ENCODE measurements at places on chromosomes 13 and 19.
A peak's percentile ranks its signal among the peaks of the same experiment; 100 is the strongest.

DNA sequence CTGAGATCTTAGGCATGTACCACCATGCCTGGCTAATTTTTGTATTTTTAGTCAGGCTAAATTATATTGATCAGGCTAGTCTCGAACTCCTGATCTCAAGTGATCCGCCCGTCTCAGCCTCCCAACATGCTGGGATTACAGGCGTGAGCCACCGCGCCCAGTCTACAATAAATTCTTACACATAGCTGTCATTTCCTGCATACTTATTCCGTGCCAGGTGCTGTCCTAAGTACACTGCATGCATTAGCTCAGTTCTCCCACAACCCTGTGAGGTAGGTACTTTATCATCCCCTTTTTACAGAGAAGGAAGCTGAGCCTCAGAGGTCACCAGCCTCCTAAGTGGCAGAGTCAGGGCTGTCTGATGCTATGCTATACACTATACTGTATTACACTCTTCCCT lies 7.2 kb upstream of the RHPN2 start:
- DNase-seq: no peak

GRCh38 chr13:113449693-113450347 lies 3.5 kb downstream of the ADPRHL1 start:
- no peak for DNase-seq

GRCh38 chr19:38492181-38492813 lies 58.8 kb downstream of the RYR1 start:
- no peak for DNase-seq

DNA sequence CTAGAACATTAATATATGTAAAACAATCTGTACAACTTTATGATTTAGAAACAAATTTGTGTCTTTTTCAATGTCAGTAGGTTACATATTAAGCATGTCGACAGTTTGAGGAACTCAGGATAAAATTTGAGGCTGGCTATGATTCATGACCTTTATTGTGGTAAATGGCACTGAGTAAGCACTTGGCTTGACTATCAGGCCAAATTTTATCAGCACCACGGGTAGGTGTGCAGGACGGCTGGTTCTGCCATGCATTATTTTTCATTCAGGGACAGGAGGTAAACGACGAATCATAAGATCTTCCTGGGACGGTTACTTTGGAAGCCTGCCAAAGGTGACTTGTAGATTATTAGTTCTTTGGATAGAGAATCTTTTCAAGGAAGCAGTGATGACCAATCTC lies 19.9 kb upstream of the CYP4F8 start:
- no peak for DNase-seq

DNA sequence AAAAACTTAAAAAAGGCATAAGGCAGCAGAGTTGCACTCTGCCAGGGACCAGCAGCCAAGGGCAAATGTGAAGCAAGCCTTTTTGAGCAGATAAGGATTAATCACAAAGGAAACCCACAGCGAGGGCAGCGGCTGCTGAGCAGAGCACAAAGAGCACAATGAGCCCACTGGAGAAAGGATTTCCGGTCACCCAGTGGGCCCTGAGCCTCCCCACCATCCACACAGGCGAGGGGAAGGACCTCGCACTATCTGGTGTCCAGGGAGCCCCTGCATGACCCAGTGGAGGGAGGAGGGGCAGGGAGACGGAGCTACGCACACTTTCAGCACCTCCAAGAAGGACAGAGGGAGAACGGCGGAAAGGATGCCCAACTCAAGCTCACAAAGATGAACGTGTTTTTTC lies 40.0 kb downstream of the COL4A1 start:
- DNase-seq: no peak

- DNase-seq: no peak
Measured at GRCh38 chr19:11373166-11373884, 1.1 kb upstream of the SWSAP1 start.

DNA sequence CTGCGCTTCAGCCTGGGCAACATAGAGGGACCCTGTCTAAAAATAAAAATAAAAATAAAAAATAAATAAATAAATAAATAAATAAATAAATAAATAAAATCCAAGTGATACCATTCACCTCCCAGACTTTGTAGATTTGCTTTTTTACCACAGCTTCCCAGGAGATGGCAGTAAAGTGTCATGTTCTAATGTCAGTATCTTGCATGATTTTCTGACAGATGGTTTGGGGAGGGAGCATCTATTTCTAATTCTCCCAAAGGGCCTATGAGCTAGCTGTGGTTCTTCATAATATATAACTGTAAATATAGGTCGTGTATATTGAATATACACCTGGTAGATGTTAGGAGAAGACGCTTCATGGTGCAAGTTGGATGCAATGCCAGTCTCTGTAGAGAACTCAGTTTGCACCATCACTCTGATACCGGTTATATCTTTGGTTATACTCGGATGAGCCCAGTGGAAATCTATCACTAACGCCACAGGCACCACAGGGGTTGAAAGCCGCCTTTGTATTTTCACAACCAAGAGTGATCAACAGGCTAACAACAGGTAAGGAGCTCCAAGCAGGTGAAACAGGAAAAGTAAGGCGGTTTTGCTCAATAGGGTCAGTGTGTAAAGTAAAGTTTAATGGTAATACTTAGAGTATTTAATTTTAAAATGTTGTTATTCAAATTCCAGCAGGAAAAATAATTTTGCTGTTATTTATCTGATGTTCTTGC lies 13.9 kb downstream of the APLP1 start:
- DNase-seq: no peak

DNA sequence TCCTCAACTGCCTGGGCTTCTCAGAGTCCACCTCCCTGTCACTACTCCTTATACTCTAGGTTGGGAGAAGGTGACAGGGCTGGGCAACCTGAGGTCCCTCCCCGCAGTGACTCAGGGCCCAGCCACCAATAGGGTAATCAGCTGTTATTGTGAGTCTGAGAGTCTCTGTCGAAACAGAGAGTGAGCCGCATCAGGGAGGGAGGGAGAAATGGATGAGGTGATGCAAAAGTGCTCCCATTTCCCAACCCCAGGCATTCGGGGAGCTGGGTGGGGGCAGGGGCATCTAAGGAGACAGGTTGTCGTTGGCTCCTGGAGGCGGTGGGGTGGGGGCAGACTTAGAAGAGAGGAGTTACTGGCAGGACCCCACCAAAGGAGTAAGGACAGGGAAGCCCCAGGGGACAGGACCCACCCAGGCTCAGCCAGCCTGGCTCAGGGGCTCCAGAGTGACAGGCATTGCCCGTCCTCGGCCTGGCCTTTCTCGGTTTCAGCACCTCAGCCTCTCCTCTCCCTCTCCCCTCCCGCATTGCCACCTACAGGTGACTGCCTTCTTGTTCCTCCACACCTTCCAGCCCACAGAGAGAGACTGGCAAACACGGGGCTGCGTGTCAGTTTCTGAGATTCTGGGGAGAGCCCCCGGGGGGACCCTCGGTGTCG lies at the start of gene DMKN:
TSS of gene DMKN (minus strand) at position 22 of the 654 bp plus-strand sequence. CDS start 174 bp downstream, outside the sequence.
- DNase-seq: no peak

DNA sequence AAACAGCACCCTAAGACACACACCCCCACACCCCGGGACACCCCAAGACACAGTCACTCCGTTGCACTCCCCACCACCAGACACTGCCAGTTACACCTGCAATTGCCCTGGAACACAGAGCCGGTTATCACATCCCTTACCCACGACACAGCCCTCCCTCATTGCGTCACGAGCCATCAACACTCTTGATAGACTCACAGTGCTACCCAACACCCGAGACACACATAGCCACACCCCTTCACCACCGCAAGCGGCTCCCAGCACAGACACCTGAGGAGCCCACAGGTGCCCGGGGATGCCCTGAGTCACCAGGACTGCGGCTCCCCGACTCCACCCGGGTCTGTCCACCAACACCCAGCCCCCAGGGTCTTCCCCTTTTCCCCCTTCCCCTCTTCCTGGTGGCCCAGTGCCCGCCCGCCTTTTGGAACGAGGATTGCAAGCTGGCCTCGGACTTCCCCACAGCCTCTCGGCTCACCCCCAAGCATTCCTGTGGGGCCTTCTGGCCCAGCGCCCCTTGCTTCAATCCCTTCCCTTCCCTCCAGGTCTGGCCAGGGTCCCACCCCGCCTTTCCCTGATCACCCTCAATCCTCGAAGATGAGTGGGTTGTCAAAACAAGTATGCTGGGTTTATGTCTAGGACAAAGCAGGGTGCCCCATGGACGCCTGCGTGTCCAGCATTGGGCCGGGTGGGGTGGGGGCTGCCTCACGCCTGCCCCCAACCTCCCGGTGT lies 1.7 kb upstream of the PTGER1 start:
- DNase-seq: no peak

- DNase-seq: no peak
Measured at GRCh38 chr19:50896591-50897190, 14.5 kb downstream of the KLK4 start.

DNA sequence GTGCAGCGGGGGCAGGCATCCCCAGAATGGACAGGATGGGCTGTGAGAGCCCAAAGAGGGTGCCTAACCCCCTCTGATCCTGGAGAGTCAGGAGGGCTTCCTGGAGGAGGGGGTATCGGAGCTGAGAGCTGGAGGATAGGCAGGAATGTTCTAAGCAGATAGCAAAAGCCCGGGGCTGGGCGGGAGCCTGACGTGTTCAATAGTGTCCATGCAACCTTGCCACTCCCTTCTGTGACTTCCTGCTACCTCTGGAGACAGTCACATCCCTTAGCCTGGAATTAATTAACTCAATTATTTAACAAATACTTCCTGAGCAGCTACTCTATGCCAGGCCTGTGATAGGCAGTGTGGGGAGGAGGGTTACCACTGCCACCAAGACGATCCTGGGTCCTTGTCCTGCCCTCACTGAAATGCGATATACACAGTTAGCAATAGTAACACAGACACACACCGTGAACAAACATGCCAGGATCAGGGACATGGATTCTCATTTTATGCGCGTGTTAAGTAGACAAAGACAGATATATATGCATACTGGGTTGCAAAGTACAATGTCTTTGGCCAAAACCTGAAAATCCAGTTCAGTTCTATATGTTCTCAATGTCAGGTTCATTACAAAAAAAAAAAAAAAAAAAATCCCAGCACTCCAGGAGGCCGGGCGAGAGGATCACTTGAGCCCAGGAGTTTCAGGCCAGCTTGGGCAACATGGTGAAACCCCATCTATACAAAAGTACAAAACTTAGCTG lies 10.7 kb downstream of the AP2S1 start:
- DNase-seq: no peak

GRCh38 chr19:2132731-2133490 lies 18.5 kb downstream of the AP3D1 start:
- DNase-seq: no peak

- no peak for DNase-seq
Measured at GRCh38 chr13:45702088-45702487, at the start of gene CBY2. CBY2 (plus strand) TSS chr13:45702320; CDS start chr13:45702391, 71 bp downstream.

GRCh38 chr19:13104360-13104847 lies 1.7 kb upstream of the LYL1 start:
- DNase-seq: no peak

DNA sequence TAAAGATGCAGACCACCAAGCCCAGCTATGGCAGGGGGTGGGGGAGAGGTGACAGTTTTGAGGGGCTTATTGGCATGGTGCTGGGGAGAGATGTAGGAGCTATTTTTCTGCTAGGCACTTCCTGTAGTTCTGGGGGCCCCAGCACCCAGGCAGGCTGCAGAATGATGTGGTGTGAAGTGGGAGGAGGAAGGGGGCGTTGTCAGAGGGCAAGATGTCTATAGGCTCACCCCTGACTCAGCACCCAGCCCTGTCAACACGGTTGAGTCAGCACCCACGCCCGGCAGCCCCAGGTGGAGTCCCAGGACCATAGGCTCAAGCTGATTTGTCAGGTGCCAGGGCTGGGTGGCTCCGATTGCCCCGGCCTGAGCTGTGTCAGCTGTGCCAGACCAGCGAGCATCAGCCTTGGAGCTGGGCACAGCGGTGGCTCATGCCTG lies 5.8 kb downstream of the KLF2 start:
- peak; percentile 71 for DNase-seq

GRCh38 chr13:94607056-94607455 lies 5.4 kb downstream of the GPR180 start:
- DNase-seq: no peak

GRCh38 chr19:54707962-54708361 lies 16.3 kb upstream of the KIR3DL3 start:
- DNase-seq: no peak

DNA sequence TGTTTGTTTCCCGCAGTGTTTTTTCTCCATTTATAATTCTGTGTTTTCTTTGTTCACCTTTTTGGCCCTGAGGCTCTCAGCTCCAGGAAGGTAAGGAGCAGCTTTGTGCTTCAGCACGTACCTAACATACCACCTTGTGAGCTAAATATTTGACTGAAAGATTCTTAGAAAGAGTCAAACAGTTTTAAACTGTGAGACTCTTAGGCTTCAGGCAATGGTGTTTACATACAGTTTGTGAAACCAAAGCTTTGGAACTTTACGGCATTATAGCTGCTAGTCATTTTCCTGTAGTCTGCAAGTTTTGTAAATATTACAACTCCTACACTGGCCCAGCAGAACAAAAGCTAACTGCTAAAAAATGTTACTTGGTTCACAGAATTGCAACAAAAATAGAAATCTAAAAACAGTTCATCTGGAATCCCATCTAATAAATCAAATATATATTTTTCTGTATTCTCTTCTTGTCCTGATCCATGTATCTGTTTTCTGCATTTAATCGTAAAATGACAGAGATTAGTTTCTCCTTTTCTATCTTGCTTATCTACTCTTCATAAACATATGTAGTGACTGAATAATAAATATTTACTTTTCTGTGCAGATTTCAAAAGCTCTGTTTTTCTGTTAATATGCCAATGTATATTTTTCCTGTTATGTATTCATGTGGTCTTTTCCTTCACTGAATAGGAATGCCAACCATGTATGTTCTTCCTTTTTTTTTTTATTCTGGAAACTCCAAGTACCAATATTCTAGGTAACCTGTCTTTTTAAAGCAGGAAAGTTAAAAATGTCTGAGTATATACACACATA lies 38.8 kb upstream of the GPI start:
- no peak for DNase-seq

GRCh38 chr19:5149508-5149907 lies 180.6 kb downstream of the KDM4B start:
- DNase-seq: no peak

- DNase-seq: no peak
Measured at GRCh38 chr19:18438331-18439024, 545 bp upstream of the ISYNA1 start.

DNA sequence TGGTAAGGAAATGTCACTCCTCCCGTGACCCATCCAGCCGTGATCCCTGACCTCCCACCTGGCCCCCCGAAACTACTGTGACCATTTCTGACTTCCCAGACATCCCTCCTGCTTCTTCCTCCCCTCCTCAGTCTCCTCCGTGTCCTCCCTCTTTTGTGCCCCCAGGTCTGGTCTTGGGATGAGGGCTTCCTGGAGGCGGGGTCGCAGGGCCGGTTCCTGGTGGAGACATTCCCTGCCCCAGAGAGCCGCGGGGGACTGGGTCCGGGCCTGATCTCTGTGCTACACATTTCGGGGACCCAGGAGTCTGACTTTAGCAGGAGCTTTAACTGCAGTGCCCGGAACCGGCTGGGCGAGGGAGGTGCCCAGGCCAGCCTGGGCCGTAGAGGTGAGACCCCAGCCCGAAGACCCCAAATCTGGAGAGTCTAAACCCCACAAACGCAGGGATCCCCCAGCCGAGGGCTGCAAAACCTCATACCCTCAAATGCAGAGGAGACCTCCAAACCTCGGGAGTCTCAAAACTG lies 5.0 kb downstream of the KIRREL2 start:
- DNase-seq: no peak

GRCh38 chr13:20487927-20488326 lies 37.7 kb downstream of the CRYL1 start:
- no peak for DNase-seq

GRCh38 chr13:45305079-45305478 lies 35.9 kb downstream of the TPT1 start:
- DNase-seq: no peak

All from activated CD8-positive, alpha-beta memory T cell treated with anti-CD3 and anti-CD28 coated beads for 48 hours (primary cell).